ENCODE measurements at places on chromosomes 4 and X.

- no peak for DNase-seq
Observed at GRCh38 chr4:77367638-77368037, 210.6 kb downstream of the CCNG2 start.

GRCh38 chr4:69524706-69525105 is 29.0 kb upstream of the UGT2B4 start:
- no peak for DNase-seq

GRCh38 chrX:82161195-82161594 is 959.3 kb downstream of the SH3BGRL start:
- no peak for DNase-seq

DNA sequence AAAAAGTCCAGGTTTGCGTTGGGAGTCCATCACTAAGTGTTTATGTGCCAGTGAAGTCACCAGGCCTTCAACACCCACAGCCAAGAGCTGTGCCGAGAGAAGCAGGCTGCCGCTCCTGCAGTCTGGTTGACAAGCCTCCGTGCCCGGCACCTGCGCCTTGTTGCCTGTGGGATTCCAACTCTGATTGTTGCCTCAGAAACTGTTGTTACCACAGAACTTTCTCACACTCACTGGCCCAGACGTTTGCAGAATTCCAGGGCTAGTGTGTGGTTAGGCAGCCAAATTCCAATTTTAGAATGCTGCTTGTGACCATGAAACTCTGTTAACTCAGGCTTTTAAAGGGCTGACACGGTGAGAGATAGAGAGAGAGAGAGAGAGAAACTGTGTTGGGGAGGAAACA is 119.5 kb upstream of the LIMCH1 start:
- DNase-seq: no peak

DNA sequence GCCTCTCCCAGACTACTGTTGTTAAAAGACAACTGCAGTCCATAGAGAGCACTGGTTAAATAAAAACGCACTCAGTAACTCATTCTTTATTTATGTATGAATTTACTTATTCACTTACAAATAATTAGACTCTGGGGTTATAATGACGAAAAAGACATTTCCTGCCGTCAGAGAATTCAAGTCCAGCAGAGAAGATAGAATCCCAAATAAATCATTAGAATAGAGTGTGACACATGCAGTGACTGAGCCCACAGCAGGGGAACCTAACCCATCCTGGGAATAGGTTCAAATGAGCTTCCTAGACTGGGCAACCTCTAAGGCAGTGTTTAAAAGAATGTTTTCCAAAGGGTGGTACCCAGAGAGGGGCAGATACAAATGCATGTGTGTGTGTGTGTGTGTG is 53.9 kb downstream of the FGFBP1 start:
- no peak for DNase-seq

- no peak for DNase-seq
Observed at GRCh38 chr4:10673817-10674369, 10.7 kb downstream of the CLNK start.

DNA sequence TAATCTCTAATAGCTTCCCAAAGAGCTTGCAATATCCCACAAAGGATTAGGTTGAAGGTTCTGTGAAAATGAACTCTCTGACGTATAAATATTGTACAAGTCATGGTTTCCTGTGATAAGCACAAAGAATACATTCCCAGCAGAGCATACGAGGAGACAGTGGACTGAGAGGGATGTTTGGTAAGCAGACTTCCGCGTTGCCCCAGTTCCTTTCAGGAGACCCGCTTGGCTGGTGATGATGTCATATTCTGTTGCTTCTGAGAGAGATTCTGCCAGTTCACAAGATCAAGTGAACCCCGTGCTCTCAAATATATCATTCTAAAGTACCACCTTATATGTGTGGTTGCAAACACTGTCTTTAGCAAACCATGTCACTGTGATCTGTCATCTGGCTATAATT is 323.9 kb upstream of the CASK start:
- no peak for DNase-seq

Measured in cerebellar nuclear complex (tissue), 1 donor.